ENCODE measurements at places on chromosomes 11 and 22.

DNA sequence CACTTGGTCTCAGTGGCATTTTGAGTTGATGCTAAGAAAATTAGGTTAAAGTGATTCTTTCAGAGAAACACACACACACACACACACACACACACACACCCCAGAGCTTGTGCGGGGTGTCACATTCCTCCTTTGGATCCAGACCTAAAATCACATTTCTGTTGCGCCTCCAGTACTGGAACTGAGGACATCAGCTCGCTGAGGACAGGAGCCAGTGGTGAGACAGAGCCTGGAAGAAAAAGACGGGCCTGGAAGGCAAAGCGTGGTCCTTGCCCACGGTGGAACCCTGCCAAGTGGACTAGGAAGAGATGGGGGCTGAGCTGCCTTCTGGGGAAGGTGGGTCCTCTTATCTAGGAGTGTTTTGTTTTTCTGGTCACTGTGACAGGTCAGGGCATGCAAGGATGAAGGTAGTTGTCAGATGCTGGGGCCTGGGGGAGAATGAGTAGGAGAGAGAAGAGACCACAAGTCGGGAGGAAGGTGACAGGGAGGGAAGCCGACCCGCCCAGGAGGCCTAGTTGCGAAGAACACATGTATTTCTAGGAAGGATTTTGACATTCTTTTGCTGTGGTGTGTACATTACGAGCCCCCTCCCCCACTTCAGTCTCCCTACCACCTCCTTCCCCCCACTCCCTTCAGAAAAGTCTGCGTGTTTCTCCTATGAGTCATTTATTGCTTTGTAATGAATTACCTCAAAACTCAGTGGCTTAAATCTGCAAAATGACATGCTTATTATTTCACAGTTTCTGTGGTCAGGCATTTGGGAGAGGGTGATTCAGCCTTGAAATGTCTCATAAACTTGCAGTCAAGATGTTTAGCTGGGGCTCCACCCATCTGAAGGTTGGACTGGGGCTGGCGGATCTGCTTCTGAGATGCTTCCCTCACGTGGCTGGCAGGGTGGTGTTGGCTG lies 4.8 kb upstream of the ELFN2 start:
- DNase-seq = no peak

DNA sequence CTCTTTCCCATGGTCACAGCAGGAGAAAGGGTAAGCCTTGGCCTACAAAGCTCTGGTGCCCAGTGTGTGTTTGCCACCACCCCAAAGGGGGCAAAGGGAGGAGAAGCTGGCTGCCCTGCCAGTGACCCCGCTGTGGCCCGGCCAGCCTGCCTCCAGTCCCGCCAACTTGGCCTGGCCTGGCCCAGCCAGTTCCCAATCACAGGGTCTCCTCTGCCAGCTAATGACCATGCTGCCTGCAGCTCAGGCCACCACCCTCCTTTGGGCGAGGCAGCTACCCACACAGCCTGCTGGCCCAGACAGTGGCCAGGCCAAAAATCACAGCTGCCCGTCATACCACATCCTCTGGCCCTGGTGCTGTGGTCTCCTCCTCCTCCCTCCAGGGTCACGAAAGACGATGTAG lies 5.1 kb downstream of the GDPD5 start:
- no peak for DNase-seq

- DNase-seq = no peak
These were observed 2.2 kb upstream of the TUT1 start for GRCh38 chr11:62593434-62594044.

- no peak for DNase-seq
These were observed 36.7 kb upstream of the B3GNT6 start for GRCh38 chr11:76997512-76997911.

DNA sequence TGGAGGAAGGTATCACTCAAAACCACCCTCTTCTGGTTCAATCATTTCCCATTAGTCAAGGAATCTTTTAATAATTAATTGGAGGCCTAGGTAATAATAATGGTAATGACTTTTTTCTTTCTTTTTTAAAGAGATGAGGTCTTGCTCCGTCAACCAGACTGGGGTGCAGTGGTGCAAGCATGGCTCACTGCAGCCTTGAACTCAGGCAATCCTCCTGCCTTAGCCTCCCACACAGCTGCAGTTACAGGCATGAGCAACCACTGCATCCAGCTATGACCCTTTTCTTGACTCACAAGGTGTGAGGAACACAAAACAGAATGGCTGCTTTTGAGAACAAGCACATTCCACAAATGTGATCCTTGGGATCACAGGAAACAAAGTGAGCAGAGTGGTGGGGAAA lies 3.6 kb downstream of the POLDIP3 start:
- no peak for DNase-seq

DNA sequence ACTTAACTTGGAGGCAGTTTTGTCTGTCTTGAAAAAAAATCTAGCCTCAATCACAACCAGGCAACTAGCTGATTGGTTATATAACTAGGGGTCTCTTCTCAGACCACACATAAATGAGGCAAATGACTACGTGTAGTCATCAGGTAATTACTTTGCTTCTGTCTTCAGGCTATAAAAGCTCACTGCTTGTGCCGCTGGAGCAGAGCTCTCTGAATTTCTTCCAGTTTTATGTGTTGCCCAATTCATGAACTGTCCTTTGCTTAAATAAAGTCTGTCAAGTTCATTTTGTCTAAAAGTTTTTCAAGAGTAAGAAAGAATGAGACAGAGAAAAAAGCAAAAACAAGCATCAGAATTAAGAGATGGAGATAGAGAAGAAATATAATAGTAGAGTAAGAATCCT lies 93.4 kb downstream of the MUC15 start:
- DNase-seq = no peak

GRCh38 chr11:94754335-94754734 lies 13.8 kb upstream of the AMOTL1 start:
- DNase-seq = no peak

- DNase-seq = no peak
These were observed 50.4 kb downstream of the KCNQ1OT1 start for GRCh38 chr11:2649400-2649799.

DNA sequence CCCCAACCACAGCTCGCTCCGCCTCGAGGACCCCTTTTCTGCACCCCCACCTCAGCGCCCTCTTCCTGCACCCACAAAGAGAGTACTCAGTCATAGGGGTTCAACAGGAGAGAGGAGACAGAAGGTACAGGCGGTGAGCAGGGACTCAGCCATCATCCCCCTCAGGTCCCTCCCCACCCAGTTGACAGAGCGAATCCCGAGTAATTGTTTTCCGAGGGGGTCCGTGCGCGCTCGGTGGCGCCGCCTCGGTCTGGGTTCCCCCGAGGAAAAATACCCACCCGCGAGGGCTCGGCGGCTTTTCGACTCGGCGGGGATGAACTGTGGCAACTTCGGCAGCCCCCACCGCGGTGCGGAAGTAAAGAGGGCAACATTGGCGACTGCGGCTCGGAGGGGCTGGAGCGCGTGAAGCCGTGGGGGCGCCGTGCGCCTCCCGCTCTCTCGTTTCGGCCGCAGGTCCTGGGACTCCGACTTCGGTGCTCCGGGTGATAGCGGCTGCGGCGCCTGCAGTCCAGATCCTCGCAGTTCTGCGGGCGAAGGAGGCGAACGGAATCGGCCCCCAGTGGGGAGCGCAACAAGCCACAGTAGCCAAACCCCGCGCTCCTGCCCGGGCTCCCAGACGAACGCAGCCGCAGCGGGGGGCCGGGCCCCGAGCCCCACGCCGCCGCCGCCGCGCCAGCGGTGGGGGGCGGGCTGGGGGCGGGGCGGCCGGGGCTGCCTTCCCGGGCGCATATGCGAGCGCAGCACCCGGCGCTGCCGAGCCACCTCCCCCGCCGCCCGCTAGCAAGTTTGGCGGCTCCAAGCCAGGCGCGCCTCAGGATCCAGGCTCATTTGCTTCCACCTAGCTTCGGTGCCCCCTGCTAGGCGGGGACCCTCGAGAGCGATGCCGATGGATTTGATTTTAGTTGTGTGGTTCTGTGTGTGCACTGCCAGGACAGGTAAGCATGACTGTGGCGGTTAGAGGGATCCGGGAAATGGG lies at the start of gene NELL1:
Gene NELL1, plus strand, starts transcription at position 743 of the 976 bp plus-strand sequence.
- DNase-seq = no peak

- no peak for DNase-seq
These were observed 371.5 kb downstream of the NXPE2 start for GRCh38 chr11:115049796-115050195.

DNA sequence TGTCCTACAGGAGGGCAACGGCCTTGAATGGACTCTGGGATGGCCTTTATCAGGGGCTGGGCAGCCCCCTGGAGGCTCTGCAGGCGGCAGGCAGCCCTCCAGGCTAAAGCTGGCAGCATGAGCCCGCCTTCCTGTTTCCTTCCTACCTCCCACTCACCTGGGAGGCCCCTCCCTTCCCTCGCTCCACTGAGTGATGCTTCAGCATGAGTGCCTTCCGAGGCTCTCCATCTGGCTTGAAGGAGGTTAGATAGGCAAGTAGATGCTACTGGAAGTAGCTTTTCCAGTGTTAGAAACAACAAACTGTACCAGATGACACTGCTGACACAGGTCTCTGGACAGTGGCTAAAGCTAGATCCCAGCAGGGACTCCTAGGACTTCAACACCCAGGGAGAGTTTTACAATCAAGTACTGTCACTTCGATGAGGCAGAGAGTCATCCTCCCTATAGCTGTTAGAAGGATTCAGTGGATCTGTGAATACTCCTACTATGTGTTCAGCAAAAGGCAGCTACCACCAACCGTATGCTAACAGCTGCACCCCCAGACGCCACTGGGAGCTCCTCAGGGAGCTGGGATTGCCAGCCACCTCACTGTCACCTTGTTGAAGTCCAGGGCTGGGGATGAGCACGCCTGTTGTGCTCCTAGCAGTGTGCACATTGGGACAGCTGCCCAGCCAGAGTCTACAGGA lies 4.1 kb upstream of the SLC25A1 start:
- no peak for DNase-seq

- DNase-seq = no peak
These were observed 428.7 kb upstream of the LUZP2 start for GRCh38 chr11:24068197-24068596.

DNA sequence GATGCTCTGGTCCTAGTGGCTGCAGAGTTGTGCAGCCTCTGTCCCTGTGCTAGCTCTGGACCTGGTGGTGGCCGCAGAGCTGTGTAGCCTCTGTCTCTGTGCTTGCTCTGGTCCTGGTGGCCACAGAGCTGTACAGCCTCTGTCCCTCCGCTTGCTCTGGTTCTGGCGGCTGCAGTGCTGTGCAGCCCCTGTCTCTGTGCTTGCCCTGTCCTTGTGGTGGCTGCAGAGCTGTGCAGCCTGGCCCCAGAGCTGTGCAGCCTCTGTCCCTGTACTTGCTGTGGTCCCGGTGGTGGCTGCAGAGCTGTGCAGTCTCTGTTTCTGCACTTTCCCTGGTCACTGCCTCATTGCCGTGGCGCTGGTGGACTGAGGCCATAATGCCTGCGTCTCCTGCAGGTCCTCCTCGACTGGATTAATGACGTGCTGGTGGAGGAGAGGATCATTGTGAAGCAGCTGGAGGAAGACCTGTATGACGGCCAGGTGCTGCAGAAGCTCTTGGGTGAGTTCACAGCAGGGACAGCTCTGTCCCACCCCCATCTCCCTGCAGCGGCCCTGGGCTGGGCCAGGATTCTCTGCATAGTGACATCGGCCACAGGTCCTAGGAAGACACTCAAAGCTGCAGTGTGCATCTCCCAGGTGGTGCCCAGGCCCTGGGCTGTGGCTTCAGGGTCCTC lies 61.9 kb upstream of the PARVG start:
- DNase-seq = no peak

DNA sequence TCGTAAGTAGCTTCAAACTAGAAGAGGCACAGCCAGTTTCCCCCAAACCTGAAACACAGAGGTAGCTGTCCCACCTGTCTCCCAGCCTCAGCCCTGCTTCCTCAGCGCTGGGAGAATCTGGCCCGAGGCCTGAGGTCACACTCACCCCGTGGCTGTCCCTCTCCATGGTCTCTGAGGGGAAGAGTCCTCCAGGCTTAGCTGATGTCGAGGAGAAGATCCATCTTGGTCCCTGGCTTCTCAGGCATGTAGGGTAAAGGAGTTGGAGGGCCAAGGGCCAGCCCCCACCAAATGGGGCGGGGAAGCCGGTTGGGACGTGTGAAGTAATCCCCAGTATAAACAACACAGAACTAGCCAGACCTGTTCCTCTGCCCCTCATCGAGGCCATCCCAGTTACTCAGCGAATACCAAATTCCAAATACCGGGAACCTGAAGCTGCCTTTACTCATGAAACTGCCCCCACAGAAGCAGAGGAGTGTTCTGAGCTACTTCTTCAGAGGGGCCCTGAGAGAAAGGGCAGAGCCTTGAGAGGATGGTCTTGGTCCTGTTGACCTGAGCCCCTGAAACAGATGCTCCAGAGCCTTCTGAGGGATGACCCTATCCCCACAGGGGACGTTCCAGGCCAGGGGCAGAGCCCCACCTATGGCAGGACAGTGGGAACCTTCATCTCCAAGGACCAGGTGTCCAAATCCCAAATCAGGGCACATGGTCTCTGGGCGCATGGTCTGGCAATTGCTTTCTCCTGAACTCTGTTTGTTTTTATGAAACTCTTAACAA lies at the start of gene TMPRSS13:
Gene TMPRSS13, minus strand, starts transcription at position 261 of the 774 bp plus-strand sequence. Its CDS starts 95 bp downstream, at position 166.
- DNase-seq = peak; percentile 89

- DNase-seq = no peak
These were observed 2.5 kb downstream of the OR52W1 start for GRCh38 chr11:6201481-6201880.

DNA sequence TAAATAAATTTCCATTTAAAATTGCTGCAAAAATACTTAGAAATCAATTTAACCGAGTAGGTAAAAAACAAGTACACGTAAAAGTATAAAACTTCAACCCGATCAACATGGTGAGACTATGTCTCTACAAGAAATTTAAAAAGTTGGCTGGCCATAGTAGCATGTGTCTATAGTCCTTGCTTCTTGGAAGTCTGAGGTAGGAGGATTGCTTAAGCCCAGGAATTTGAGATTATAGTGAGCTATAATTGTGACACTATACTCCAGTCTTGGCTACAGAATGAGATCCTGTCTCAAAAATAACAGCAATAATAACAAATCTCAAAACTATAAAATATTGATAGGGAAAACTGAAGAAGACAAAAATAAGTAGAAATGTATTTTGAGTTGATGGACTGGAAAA lies 11.1 kb downstream of the CASP4 start:
- DNase-seq = no peak

- no peak for DNase-seq
These were observed 8.7 kb downstream of the SLC22A12 start for GRCh38 chr11:64599698-64600211.

DNA sequence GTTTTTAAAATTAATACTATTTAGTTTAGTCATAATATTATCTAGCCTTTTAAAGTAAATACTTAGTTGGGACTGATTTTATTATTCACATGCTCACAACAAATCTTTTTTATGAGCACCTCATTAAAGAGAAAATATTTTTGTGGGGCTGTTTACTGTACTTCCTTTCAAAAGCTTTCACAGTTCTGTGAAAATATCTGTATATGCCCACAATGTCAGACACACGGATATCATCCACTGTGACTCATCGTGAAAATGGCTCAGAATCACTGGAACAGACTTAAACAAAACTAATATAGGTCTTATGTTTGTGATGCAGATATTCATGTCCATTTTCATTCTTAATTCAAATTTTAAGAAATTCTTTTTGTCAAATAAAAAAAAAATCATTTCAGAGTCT lies 305.2 kb downstream of the RAB38 start:
- DNase-seq = no peak

- no peak for DNase-seq
These were observed 342.7 kb upstream of the SYN3 start for GRCh38 chr22:33400891-33401290.
